Hematopoietic multipotent progenitor cell treated with erythropoietin and hydrocortisone succinate and interleukin-3 and kit ligand, for 17 days (in vitro differentiated cells): ENCODE measurements at places on chromosomes 11 and 22.

DNA sequence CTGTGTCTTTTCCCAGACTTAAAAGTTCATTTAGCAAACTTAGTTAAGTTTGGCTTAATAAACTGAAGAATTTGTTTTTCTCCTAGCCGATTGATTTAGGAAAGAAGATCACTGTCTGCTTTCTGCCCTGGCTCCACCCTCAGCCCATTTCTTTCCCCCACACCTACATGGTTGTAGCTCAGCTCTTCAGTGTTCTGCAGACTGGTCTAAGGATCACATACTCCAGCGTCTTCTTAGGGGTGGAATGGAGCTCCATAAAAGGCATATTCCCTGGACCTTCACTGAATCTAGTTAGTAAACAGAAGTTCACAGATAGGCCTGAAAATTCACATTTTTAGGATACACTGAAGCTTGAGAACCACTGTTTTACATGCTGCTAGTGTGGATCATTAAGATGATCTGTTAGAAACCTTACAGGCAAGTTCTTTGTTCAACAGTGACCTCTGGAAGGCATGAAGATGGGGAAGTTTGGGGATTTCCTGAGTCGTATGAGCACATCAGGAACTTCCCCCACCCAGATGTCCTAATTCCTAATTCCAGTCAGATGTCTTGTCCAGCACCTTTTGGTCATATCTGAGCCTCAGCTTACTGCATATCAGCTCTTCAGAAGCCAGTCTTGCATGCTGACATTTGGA, 16.8 kb downstream of the PIWIL4 start:
- DNase-seq = no peak

GRCh38 chr11:28100665-28101064, 7.3 kb downstream of the KIF18A start:
- no peak for DNase-seq

GRCh38 chr11:74138572-74138971, 32.2 kb downstream of the C2CD3 start:
- peak; percentile 27 for DNase-seq

DNA sequence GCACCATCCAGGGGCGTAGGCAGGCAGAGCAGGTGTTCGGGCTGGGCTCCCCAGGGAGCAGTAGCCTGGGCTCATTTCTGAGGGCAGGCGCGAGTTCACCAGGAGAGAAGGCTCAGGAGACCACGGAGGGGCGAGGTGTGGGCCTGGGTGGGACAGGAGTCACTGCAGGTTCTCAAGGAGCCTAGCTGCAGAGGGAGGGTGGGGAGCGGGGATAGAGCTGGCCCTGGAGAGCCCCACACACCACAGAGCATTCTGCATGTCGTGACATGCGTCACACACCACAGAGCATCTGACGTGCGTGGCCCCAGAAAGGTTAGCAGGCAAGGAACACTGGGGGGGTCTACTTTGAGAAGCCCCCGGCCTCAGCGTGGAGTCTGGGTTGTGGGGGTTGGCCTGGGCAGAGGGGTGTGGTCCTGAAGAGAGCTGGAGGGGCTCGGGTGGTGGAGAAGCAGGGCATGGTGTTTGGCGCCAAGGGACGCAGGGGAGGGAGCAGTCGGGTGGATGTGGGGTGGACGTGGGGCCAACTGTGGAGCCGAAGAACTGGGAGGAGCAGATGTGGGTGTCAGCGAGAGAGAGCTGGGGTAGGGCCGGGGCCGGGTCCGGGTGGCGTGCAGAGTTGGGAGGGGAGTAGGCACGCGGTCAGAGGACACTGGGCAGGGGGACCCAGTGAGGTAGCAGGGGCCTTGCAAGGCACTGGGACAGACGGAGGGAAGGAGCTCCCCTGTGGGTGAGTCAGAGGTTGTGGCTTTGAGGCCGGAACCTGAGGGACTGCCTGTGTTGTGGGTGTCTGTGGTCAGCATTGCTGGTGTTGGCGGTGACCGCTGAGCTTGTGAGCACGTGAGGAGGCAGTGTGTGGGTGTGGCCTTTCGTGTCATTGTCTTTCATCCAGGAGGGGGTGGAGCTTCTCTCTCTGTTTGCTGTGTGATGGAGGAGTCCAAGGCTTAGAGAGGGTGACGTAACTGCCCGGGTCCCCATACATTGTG, 25.5 kb downstream of the CTTN start:
- DNase-seq = no peak

DNA sequence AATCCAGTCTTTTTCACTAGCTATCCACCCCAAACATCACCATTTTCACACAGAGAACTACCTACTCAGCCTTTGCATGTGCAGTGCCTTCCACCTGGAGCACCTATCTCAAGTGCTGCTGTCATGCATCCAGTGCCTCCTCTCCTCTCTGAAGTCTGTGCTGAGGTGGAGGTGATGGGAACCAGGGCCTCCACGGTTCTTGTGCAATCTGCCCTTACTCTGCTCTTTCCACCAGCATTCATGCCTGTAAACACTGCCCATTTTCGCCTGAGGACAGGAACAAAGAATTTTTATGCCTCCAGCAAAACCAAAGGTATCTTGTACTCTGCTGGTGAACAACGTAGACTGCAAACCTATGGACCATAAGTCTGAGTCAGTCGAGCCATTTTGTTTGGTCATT, 27.0 kb downstream of the PITPNB start:
- no peak for DNase-seq
